Lower leg skin (tissue), 4 donors: ENCODE measurements at places on chromosomes 13 and 19.

GRCh38 chr13:68895696-68896095 is 1211.9 kb upstream of the ATXN8OS start:
- DNase-seq, result no peak

DNA sequence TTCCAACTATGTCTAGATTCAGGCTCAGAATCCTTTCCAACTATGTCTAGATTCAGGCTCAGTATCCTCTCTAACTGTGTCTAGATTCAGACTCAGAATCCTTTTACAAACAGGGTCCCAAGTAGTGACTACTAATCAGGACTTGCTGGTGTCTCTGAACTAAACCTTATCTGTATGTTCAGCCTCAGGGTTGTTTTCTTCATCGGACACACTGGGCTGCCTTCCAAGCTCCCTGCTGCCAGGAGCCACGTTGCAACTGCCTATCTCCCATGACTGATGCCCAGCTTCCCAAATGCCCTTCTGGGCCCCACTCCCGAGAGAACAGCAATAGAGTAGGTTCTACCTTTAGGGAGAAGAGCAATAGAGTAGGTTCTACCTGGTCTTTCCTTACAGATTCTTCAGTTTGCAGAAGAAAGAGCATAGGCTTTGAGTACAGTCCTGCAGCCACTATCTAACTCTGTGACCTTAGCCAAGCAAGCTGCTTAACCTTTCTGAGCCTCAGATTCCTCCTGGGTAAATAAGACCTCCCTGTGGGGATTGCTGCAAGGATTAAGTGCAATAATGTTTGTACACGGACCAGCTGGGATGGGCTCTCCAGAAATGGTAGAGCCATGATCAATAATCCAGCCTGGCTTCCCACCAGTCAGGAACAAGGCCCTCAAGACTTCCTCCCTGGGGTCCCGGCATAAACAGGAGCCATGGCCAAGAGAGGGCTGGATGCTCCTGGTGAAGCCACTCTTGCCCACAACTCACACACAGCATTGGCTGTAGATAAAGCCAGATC is 61.5 kb downstream of the ZIC5 start:
- DNase-seq, result no peak

- DNase-seq, result no peak
Measured at GRCh38 chr13:97945792-97946419, 7.6 kb upstream of the IPO5 start.

- DNase-seq, result no peak
Measured at GRCh38 chr13:99315186-99315585, 8.0 kb upstream of the GPR183 start.

DNA sequence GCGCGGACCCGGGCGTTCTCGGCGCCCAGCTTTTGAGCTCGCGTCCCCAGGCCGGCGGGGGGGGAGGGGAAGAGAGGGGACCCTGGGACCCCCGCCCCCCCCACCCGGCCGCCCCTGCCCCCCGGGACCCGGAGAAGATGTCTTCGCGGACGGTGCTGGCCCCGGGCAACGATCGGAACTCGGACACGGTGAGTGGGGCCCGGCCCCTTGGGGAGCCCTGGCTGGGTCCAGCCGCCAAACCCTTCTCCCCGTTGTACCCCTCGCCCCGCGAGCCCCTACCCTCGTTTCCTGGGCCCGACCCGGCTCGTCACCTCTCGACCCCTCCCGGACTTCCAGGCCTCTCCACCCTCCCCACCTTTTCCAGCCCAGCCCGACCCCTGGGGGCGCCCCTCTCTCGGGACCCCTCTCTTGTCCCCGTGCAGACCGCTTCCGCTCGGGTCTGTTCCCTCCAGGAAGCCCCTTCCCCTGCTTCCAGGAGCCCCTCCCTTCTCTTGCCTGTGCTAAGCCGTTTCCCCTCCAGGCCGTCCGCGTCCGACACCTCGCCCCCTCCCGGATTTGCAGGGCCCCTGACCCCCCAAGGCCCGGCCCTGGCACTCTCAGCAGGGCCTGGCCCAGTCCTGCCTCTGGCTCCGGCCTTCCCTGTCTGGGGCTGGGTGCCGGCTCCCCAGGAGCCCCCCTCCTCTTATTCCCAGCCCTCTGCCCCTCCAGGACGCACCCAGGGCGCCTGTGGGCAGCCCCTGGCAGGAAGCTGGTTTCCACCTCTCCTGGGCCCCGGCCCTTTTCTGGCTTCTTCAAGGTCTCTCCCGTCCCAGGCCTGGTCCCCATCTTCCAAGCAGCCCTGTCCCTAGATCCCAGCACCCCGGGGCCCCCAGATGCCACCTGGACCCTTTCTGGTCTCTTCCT is 632 bp downstream of the MARK4 start:
- DNase-seq, result no peak

GRCh38 chr13:101529422-101529821 is 76.9 kb downstream of the ITGBL1 start:
- peak; percentile 61 for DNase-seq

GRCh38 chr19:42032431-42032830 is 37.6 kb downstream of the GRIK5 start:
- DNase-seq, result no peak

GRCh38 chr13:25372284-25373081 is 709 bp downstream of the ATP8A2 start:
- DNase-seq, result no peak

DNA sequence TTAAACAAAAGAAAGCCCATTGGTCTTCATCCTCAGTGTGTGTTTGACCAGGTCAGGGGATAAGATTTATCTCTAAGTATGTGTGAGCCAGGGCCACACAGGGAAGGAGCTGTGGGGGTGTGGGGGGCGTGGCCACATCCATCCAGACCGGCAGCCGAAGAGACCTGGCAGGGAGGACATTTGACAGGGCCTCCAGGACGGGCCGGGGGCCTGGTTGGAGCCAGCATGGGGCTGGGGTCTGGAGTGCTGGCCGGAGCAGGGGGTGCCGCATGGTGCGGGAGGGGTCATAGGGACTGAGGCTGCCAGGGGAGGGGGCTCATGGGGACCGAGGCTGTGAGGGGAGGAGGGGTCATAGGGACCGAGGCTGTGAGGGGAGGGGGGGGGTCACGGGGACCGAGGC is 20.4 kb upstream of the GNA15 start:
- DNase-seq, result no peak

- no peak for DNase-seq
Measured at GRCh38 chr13:48586591-48587103, 53.8 kb upstream of the RCBTB2 start.

DNA sequence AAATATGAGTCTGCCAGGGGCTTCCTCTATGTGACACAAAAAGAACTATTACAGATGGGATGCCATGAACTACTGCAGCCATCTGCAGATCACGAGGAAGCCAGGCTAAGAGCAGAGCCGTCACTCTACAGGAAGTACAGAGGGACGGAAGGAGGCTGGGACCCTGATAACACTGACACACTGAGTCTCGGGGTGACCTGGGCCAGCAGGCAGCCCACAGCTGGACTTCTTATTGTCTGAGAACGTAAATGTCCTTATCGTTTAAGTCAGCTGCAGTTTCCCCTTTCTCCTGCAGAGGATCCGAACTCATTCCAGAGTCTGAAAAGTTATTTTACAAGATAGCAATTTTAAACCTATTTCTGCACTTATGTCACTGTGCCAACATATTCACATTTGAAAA is 20.7 kb downstream of the PARP4 start:
- DNase-seq, result no peak

DNA sequence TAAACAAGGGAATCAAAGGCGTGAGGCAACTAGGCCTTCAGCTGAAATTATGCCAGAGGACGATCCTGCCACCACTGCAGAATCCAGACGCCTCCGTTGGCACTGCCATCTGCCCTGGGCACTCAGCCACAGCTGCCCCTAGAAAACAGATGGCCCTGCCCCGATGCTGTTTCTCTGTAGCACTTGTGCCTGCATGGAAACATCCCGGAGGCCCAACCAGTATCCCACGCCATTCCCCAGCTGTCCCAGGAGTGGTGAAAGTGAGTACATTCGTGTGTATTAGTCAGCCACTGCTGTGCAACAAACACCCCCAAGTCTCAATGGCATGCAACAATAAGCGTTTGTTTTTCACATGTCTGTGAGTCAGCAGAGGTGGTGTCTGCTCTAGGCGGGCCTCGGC is 8.9 kb upstream of the CRTC1 start:
- no peak for DNase-seq

DNA sequence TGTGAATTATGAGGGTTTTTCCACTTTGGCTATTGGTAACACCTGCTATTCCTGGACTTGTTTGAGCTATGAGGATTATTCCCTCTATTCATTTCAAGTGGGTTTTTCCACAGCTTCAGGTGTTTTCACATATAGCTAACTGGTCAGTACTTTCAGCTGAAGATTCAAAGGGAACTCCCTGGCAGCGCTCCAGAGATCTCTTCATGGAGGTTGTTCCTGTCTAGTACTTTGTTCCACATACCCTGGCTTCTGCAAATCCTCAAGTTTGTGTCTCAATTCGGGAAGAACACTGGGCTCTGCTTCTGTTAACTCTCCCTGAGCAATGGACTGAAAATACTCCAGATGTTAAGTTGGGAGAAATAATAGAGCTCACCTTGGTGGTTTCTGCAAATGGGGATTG is 5.6 kb upstream of the ZNF607 start:
- DNase-seq, result no peak

GRCh38 chr13:29573190-29573589 is 22.3 kb downstream of the SLC7A1 start:
- peak; percentile 72 for DNase-seq

DNA sequence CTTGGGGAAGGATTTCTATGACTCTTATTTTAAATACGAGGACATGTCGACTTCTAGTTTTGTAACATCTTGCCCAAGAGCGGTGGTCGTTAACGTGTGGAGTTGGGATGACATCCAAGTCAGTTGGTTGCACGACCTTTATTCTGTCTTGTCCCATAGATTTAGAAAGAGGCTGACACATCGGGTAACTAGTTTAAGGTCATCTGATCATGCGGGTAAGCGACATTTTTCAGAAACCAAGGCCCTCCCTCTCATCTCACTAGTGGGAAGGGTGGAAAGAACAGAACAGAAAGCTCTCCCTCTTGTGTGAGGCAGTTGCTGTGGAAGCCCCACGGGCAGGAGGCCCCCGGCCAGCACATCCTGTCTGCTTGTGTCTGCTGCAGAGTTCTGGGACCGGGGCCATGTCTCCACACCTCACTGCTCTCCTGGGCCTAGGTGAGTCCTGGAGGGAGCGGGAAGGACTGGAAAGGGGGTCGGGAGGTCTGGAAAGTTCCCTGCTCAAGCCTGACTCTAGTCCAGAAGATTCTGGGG is at the start of gene LAIR2:
LAIR2 (plus strand) TSS at position 314 of the 531 bp plus-strand sequence; CDS start at position 402, 88 bp downstream.
- DNase-seq, result no peak

GRCh38 chr13:98524793-98525192 is 52.1 kb downstream of the STK24 start:
- DNase-seq, result no peak

DNA sequence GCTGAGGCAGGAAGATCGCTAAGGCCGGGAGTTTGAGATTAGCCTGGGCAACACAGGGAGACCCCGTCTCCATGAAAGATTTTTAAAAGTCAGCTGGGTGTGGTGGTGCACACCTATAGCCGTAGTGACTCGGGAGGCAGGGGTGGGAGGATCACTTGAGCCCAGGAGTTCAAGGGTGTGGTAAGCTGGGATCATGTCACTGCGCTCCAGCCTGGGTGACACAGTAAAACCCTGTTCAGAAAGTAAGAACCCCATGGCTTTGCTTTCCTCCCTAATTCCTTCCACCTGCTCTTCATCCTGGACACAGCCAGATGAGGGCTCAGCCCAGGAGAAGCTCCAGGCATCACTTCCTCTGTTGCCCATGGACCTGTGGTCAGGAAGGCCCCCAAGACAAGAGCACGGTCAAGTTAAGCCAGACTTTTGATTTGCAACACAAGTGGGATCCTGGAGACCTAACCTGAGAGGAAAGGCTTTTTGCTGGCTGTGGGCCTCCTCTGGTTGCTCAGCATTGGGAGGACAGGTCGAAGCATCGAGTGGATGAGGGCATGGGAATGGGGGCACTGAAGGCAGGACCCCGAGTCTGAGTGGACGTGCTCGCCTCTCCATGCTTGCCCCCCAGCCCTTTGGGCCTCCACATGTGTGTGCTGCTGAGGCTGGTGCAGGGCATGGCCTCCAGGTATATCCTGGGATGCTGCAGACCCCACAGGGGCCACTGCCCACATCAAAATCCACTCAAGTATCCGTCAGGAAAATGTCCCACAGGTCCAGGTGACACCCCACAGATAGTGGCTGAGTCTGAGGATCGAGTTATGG is 25.4 kb downstream of the TUBA3C start:
- DNase-seq, result no peak

- DNase-seq, result no peak
Measured at GRCh38 chr13:20828539-20829364, 55.0 kb upstream of the EEF1AKMT1 start.

GRCh38 chr19:56727677-56728076 is 56.1 kb upstream of the ZNF835 start:
- no peak for DNase-seq

GRCh38 chr13:75931116-75931515 is 295.0 kb downstream of the LMO7 start:
- no peak for DNase-seq

- DNase-seq, result no peak
Measured at GRCh38 chr13:50677687-50678463, 165.6 kb downstream of the DLEU7 start.

DNA sequence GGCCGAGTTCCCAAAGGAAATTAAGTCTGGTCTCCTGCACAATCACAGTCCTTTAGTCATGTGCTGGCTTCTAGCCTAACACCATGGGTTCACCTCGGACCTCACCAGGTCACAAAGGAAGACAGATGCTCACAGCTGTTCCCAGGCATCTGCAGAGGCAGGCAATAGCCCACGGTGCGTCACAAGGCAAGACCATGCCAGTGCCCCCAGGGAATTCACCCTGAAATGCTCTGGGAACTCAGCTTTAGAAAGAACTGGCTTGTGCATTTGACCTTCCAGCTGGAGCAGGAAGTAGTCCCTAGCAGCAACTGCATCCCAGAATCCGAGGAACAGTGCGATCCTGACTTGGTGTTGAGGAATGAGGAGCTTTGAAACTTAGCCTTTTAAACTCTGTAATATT is 96.8 kb upstream of the WASF3 start:
- no peak for DNase-seq

- DNase-seq, result peak; percentile 98
Measured at GRCh38 chr19:55476100-55476775, at the start of gene ZNF628. Gene ZNF628 (plus strand): TSS chr19:55476617. CDS start chr19:55479911, 3,294 bp downstream.

- DNase-seq, result no peak
Measured at GRCh38 chr13:79295906-79296706, 109.9 kb downstream of the RBM26 start.

DNA sequence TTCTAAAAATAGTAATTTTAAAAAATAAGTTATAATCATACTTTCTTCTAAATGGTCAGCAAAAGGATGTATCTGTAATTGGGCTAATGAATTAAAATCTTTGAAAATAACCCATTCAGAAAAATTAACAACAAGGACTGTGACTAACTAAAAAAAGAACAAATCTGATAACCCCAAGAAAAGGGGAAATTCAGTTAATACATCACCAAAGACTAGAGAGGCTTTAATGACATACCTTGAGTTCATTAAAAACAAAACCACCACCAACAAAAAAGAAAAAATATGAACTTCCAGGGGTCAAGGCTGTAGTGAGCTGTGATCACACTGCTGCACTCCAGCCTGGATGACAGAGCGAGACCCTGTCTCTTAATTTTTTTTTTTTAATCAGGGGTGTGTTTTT is 121.8 kb downstream of the TBC1D4 start:
- no peak for DNase-seq
